ENCODE measurements at places on chromosomes 2 and 18.
A peak's percentile ranks its signal among the peaks of the same experiment; 100 is the strongest.

DNA sequence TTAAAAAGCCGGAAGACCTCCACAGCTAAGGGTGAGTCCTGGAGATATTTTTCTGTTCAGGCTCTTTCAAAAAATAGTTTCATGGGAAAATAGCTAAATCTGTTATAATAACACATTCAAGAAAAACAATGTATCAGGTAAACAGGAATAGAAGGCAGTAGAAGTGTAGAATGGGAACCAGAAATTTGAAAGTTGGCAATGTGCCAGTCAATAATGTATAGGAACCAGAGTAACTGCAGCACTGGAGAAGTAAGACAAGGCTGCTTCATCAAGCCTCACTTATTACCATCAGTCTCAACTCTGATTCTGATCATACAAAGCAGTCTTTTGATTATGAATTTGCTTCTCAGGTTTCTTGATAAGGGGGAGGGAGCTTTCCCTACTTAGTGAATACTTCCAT, 81.4 kb upstream of the VRK2 start:
- ATAC-seq: no peak

DNA sequence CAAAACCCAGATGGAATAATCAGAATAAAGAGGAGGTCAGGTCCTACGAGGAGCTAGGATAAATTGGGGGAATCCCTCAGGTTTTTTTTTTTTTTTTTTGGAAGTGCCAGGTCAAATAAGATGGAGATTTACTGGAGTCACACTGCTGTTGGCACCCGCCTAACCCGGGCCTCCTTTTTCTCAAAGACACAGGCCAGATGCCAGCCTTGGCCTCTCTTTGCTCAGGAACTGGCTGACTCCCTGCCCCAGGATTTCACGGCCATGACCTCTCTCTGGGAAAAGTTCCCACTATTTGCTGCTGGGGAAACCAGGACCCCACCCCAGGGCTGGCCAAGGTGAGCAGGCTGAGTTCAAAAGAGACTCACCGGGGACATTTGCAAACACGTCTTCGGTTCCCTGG, 2.5 kb downstream of the CD8A start:
- no peak for ATAC-seq

GRCh38 chr18:40079786-40080185, 1875.2 kb upstream of the PIK3C3 start:
- no peak for ATAC-seq

- peak; percentile 29 for ATAC-seq
Measured at GRCh38 chr2:43269706-43270105, 43.3 kb upstream of the ZFP36L2 start.

- no peak for ATAC-seq
Measured at GRCh38 chr18:46366201-46366600, 262.0 kb downstream of the HAUS1 start.
